Activated CD4-positive, CD25-positive, alpha-beta regulatory T cell (primary cell): ENCODE measurements at places on chromosomes 3 and 15.

DNA sequence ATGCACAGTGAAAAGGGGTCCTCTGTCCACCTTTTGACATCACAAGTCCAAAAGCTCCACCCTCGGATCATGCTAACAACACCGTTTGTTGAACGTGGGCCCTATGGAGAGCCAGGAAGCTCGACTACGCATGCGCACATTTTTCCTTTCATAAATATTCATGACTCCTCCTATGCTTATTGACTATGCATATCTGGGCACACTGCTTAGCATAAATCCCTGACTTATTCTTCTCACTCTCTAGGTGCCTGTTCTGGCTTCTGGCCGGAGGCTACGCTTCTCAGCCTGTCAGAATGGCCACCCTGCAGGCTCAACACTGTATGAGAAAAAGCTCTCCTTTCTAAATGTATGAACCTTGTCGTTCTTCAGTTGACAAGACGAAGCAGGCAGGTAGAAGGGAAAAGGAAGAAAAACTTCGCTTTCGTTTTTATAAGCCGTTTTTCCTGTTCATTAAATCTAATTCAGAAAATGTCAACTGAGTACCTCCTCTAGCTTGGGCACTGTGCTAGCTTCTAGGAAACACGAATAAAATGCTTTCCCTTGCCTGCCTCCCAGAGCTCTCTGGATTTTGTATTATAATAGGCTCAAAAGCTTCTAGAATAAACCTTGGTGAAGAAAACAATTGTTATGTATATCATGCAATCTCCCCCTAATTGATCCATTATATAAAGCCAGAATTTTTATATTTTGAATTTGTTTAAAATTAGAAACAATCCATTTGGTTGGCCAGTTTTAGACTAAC is 207.7 kb downstream of the ATP10A start:
- no peak for DNase-seq

DNA sequence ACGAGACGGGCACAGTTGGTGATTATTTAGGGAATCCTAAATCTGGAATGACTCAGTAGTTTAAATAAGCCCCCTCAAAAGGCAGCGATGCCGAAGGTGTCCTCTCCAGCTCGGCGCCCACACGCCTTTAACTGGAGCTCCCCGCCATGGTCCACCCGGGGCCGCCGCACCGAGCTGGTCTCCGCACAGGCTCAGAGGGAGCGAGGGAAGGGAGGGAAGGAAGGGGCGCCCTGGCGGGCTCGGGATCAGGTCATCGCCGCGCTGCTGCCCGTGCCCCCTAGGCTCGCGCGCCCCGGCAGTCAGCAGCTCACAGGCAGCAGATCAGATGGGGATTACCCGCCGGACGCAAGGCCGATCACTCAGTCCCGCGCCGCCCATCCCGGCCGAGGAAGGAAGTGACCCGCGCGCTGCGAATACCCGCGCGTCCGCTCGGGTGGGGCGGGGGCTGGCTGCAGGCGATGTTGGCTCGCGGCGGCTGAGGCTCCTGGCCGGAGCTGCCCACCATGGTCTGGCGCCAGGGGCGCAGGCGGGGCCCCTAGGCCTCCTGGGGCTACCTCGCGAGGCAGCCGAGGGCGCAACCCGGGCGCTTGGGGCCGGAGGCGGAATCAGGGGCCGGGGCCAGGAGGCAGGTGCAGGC is 318.0 kb downstream of the FGF12 start:
- DNase-seq: no peak

DNA sequence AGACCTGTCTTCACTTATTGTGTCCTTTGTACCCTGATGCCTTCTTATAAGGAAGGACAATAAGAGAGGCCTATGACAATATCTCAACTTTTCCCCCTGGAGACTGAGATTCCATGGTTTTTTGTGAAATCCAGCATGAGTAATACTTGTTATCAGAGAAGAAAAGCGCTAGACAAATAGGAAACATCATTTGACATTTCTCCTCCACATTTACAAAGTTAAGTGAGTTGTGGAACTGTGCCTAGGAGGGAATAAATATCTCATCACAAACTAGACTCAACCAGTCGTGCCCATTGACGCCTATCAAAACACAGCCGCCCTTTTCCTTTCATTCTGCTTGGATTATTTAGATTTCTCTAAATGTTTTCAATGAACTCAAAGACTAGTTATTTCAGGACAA is 253.1 kb downstream of the MECOM start:
- DNase-seq: no peak

GRCh38 chr3:137869022-137869421 is 104.9 kb downstream of the SOX14 start:
- no peak for DNase-seq

DNA sequence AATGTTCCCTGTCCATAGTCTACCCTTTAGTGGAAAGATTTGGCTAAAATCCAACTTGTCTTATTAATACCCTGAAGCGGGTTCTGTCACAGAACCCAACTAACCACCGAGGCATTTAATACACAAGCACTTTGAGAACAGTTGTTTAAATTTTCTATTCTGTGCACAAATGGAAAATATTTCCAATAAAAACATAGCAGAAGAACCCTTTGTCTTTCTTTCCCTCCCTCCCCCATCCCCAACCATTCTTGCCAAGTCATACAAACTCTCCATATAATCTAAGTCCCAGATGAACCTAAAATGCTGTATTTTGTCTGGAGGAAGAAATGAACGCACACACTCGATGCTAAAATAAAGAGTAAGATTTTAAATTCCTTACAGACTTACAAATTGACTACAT is 126.9 kb upstream of the STRIT1 start:
- no peak for DNase-seq

- no peak for DNase-seq
Measured at GRCh38 chr15:78414621-78415250, 23.3 kb upstream of the IREB2 start.

DNA sequence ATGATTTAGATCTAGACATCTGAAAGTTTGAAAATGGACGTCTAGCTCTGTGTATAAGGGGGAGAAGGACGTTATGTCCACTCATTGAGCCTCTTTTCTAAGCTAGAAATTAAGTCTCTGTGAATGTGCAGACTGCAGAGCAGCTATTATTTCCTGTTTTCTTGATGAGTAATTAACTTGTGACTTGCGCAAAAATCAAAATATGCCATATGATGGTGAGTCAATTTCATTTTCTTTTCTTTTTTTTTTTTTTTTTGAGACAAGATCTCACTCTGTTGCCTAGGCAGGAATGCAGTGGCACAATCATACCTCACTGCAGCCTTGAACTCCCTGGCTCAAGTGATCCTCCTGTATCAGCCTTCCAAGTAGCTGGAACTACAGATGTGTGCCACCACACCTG is 14.1 kb downstream of the LACTB start:
- DNase-seq: no peak

DNA sequence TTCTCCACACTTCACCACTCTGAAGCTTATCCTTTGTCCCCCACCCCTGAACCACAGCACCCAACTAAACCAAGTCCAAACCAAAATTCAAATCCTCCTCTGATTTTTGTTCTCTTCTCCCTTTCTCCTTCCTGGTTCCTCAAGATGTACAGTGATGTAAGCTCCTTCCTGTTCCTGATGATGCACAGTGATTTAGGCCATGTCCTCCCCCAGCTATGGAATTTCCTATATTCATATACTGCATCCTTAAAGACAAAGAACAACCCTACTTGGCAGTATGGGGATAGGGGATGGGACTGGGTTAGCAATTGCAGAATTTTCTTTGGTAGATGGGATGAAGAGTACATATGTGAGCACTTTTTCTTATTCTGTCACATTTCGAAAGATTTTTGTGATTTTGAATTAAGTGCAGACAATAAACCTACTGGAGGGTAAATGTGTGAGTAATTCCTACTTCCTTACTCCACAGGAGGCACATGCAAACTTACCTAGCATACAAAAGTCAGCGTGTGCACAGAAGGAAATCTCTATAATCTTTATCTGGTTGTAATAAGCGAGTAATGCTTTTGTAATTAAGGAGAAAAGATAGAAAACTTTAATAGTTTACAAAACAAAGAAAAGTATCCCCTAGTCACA is 125.0 kb downstream of the ANO10 start:
- no peak for DNase-seq

- DNase-seq: no peak
Measured at GRCh38 chr3:131701153-131701770, 198.5 kb upstream of the MRPL3 start.

DNA sequence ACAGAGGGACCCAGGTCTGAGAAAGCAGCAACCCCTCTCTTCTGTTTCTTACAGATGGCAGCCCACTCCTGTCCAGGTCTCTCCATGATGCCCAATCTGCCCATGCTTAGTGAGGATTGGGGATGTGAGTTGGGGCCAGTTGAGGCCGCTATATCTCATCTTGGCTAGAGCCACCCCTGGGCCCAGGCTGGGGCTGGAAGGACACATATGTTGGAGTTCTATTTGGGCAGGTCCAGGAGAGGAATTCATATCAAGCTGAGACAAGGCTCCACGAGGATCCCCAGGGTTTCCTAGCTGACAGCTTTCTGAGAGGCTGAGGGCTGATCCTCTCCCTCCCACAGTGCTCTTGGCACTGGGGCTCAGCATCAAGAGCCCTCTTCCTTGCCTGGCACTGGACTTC is 11.4 kb downstream of the TGM5 start:
- no peak for DNase-seq

DNA sequence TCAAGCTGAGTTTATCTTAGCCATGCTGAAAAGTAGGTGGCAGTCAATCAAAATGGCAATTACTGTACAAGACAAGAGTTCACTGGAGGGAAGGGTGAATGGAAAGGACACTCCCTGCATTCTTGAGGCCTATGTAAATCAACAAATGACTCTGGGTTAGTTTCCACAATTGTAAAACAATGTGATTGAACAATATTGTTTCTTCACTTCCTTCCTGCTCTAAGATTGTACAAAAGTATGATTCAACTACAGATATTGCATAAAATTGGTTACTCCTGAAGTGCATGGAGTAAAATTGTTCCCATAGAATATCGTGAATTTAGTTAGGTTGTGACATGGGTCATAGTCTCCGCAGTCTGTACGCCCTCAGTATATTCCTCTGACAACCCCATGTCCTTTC is 277.6 kb downstream of the LPP start:
- no peak for DNase-seq

DNA sequence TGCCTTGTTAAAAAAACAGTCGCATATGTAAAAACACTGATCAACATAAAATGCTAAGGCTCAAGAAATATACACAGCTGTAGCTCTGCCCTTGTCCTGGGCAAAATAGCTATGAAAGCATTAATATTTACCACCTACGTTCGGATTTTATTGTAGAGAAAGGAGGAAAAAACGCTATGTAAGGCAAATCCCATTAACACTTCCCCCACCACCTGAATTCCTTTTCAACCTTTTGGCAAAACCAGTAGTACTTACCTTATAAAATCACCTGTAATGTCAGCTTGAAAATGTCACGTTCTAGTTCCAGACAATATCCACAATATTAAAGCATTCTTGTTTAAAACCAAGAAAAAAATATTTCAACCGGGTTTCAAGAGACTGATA is 3.6 kb downstream of the TRA2B start:
- DNase-seq: no peak

DNA sequence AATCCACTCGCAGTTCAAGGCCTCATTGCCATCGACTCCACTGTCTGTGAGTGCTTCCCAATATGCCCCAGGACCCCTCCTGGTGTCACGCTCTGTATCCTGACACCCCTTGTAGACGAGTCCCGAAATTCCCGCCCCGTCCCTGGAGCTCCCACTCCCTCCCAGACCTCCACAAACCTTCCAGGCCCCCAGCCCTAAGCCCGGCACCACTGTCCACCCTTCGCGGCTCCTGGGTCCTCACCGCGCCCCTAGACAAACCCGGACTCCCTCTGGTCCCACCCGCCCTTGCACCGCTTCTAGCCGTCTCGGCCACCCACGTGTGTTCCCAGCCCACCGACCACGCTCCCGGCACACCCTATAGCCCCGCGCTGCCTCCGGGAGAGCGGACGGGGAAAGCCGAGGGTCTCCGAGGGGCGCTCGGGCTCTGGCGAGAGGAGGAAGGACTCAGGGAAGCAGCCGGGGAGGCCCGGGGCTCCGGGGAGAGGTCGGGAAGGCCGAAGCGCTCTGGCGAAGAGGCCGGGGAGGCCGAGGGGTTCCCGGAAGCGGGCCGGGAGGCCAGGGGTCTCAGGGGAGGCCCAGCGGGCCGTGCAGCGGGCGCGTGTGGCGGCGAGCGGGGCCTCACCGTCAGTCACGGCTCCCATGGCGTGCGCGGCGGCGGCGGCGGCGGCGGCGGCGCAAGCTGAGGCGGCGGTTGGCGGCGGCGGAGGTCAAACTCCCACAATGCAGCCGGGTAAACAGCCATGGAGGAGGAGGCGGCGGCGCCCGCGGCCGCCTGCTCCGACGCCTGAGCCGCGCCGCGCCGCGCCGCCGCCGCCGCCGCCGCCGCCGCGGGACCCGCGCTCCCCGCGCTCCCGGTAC is at the start of the genes ATXN7 and THOC7:
Gene ATXN7 (plus strand): TSS at position 718 of the 858 bp plus-strand sequence. CDS start 48,732 bp downstream, outside the sequence.
Gene THOC7 (minus strand): TSS at position 656 of the 858 bp plus-strand sequence. CDS start 15 bp downstream, at position 641.
- peak; percentile 53 for DNase-seq

DNA sequence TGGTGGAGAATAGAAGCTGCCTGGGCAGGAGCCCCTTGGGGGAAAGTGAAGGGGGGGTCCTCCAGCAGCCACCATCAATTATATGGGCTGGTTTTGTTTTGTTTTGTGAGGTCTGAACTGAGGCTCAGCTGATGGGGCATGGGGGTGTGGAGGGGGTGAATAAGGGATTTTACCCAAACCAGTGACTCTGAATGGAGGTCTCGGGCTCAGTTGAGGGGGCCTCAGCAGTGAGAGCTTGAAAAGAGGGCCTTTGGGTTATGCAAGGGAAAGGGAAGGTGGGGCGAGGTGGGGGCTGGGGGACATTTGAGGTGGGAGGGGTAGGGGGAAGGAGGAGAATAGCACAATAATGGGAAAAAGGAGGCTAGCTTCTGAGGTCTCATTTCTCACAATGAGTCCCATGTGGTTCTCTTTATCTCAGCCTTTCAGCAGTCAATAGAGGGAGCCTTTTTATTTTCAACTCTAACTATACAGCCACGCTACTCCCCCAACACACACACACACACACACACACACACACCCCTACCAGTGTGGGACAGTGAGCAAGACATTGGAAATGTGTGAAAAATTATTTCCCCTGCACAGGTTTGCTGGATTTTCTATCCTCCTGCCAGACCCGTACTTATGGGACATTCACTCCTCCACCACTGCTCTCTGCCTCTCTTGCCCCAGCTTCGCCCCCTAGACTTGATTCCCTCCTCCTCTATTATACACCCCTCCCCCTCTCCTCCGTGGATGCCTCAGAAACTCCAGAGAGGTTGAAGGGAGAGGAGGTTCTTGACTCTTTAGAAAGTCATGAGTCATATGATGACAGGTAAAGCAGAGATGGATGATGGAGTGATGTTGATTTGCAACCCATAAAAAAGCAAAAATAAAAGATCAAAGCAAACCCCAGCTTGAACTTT is 96.0 kb downstream of the GTPBP8 start:
- no peak for DNase-seq
